NCI-H526 (cell line): ENCODE measurements at places on chromosomes 3 and 15.

DNA sequence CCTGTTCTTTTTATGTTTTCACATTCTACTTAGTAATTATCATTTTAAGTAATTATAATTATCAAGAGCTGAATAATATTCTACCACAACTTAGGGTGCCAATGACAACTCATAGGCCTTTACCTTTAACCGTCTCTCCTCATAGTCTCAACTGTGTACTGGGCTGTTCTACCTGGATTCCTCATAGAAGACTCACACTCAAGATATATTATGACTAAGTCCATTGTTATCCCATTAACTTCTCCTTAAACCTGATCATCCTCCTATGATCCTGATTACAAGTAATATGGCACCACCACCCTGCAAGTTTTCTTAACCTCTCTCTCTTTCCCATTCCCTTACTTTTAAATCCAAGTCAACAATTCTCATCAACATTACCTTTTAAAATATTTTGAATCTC lies 285.9 kb upstream of the VEPH1 start:
- no peak for DNase-seq

GRCh38 chr3:132265488-132265887 lies 51.7 kb upstream of the ACP3 start:
- no peak for DNase-seq

- DNase-seq = no peak
These were observed 40.2 kb upstream of the TLE3 start for GRCh38 chr15:70137967-70138366.

- no peak for DNase-seq
These were observed 149.4 kb upstream of the KCNMB2 start for GRCh38 chr3:178386880-178387279.

DNA sequence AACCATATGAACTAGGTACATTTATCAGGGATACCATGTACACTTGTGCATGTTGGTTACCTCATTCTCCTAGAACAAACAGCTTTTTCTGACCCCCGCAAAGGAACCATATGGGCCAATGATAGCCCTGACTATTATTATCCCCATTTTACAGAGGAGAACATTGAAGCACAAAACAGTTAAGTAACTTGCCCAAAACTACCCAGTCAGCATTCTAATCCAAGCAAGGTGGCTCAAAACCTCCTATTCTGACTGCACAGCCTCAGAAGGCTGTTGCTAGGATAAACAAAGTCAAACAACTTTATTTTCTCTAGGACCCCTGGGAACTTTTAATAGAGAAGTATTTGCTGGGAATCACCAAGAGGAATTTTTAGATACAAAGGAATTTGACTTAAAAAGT lies 36.7 kb downstream of the CFAP44 start:
- DNase-seq = no peak

DNA sequence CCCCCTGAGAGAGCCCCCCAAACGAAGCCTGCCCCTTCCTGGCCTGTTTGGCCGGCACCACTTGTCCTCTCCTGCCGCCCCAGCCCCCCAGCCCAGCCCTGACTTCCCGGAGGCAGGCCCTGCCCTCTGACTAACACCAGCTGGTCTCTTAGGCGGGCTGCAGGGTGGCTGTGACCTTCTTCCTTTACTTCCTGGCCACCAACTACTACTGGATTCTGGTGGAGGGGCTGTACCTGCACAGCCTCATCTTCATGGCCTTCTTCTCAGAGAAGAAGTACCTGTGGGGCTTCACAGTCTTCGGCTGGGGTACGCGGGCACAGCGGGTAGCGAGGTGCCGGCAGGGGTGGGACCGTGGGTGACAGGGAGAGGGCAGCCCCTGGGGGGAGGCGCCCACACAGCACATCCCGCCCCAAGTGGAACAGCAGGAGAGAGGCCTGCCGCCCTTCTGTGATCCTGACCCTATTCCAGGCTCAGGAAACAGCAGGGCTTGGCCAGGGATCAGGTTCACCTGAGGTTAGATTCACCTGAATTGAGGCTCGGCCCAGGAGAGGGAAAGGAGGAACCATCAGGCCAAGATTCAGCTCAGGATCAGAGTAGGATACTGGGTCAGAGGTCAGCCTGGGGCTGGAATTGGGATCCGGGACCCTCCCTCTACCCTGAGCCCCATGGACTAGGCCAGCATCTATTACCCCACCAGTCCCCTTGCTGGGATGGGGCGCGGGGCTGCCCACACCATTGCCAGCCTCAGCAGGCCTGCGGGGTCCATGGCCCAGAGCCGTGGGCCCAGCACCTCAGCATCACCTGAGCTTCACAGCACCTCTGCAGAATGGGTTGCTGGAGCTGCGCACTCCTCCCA lies 21.9 kb downstream of the PTH1R start:
- DNase-seq = no peak

- no peak for DNase-seq
These were observed 630 bp downstream of the KIF15 start for GRCh38 chr3:44762170-44762677.

DNA sequence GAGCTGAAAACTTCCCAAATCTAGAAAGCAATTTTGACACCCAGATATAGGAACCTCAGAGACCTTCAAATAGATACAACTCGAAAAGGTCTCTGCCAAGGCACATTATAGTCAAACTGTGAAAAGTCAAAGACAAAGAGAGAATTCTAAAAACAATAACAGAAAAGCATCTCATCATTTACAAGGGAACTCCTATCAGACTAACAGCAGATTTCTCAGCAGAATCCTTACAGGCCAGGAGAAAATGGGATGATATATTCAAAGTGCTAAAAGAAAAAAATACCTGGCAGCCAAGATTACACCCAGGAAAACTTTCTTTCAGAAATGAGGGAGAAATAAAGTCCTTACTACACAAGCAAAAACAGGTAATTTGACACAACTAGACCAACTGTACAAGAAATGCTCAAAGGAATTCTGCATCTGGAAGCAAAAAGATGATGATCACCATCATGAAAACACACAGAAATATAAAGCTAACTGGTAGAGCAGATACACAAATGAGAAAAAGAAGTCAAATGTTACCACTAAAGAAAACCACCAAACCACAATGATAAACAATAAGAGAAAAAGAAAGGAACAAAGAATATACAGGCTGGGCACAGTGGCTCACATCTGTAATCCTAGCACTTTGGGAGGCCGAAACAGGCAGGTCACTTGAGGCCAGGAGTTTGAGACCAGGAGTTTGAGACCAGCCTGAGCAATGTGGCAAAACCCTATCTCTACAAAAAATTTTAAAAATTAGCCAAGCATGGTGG lies 50.4 kb downstream of the ADAM10 start:
- no peak for DNase-seq

GRCh38 chr15:60791216-60791615 lies 312.3 kb upstream of the ICE2 start:
- DNase-seq = no peak

GRCh38 chr3:36688815-36689214 lies 75.5 kb downstream of the DCLK3 start:
- DNase-seq = no peak

DNA sequence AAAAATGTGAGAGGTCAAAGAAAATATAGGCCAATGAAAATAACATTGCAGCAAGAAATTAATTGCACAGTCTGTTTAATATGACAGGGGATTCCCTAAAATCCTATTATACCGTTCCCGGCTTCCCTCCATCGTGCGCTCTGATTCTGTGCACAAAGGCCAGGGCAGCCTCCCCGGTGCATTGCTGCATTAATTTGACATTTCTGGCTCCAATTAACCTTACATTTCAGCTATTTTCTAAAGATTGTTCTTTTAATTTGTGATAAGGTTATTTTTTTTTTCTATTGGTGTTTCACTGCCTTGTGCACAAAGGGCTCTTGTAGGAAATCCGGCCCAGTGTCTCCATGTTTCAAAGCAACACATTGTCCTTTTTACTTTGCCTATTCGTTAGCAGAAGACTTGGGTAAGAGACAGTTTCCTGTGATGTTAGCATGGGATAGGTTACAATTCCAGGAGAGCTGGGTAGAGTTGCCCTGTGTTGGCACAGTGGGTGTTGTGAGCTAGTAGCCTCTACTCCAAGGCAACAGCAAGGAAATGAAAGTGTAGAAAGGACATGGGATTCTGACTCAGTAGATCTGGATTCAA lies 257.3 kb upstream of the IGF1R start:
- DNase-seq = no peak

DNA sequence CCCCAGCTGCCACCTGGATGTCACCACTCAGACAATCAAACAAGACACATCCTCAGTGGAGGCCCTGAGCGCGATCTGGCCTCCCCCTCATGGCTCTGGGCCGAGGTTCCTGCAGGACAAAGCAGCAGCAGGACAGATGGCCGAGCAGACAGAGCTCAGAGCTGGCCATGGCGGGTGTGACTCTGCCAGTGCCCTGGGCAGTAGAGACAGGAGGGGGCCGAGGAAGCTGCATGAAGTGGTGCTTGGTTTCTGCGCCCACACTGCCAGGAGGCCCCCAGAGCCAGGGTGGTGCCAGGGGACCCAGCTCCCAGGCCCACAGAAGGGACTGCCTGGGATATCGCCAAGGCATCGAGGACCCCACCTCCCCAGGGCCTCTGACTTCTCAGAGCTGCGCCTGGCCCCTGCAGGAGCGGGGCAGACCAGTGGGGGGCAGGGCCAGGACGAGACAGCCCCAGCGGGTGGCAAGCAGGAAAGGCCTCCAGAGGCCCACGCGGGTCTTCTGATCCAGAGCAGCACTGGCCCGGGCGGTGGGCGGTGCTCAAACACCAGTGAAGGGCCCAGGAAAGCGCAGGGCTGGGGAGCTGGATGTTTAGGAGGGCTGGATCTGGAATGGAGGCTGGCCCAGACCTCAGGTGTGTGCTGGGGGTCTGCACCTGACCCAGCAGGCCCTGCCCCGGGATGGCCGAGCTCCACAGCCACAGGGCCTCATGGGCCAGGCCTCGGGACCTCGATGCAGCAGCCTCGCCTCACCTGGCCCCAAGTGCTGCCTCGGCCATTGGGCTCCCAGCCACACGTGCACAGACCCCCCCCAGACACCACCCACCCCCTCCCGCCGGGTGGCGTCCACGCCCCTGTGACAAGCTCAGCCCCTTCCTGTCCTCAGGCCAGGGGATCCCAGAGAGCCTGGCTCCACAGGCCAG lies 76.0 kb downstream of the GOLGA8G start:
- DNase-seq = no peak

GRCh38 chr15:92883163-92883875 lies 16.8 kb upstream of the CHD2 start:
- peak; percentile 13 for DNase-seq

- peak; percentile 48 for DNase-seq
These were observed 139.6 kb downstream of the RBPMS2 start for GRCh38 chr15:64635499-64636495.

DNA sequence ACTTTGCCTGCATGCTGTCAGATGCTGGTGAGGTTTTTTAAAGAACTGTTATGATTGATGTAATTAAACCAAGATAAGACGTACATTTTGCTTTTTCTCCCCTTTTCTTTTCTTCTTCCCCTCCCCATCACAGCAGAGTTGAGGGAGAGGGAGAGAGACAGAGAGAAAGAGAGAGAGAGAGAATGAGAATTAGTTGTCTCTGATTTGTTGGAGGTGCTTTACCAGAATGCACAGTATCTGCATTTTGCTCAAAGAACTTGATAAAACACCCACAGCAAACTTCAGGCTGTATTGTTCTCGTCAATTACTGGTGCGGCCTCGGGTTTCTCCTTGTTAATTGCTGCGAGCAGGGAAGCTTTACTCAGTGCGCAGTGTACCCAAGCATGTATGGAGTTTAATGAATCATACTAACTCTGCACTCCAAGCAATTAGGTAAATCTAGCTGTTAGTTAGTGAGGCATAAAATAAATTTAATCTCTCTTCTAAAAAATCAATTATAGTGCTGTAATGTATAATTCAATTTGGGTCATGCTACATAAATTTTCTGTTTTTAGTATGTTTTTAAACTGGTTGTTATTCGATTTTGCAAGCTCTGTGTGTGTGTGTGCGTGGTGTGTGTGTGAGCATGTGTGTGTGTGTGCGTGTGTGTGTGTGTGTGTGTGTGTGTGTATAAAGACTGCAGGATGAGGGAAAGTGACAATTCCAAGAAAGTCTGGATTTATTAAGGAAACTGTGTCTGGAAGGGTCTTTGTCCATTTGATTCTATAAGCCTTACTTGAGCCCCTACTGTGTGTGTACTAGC lies 273.4 kb downstream of the TLE3 start:
- DNase-seq = no peak

- DNase-seq = no peak
These were observed 222.2 kb upstream of the PDZRN3 start for GRCh38 chr3:73846951-73847350.

- peak; percentile 82 for DNase-seq
These were observed 744 bp upstream of the ALDH1A2 start for GRCh38 chr15:58066042-58066867.

- DNase-seq = no peak
These were observed 139.5 kb downstream of the TBL1XR1 start for GRCh38 chr3:177057768-177058167.

DNA sequence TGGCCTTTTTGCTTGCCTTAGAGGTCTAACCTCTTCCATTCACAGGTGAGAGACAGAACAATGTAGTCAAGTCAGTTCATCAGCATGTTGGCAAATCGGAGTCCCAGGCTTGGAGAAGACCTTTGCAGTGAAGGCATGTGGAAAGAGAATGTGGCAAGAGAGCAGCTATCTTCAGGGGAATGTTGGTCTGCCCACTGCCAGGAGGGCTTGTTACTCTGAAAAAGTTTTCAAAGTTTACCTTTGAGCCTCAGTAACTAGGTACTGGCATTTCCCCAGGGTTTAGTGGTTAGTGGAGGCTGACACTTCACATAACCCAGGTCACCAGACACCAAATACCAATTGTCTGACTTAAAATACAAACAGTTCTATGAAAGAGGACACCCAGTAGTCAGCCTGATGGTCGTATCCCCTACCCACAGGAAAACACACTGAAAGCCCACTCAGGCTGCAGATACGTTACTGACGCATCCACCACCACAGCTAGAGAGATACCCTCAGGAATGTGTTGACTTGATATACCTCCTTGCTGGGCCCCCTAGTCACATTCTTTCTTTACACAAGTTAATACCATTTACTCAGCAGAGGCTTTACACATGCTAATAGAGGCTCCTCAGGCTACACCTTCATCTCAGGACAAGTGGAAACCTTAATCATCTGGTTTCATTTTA lies 9.7 kb upstream of the ARID3B start:
- DNase-seq = no peak

DNA sequence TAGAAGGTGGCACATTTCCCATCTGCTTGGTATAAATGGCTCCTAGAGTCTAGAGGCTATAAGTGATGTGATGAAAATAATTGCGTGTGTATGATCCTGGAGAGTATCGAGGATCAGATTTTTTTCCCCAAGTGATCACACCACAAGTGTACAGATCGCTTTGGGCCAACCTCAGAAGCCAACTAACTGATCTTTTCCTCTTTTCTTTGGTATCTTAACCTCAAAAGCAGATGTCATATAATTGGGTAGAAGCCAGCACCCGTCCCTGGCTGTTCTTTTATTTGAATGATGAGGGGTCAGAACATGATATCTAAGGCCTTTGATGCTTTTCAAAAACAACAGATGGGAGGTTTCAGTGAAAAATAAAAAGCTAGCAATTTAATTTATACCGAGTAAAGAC lies 3.3 kb downstream of the P2RY14 start:
- DNase-seq = no peak

- DNase-seq = no peak
These were observed 8.3 kb downstream of the ISLR2 start for GRCh38 chr15:74138642-74139041.

DNA sequence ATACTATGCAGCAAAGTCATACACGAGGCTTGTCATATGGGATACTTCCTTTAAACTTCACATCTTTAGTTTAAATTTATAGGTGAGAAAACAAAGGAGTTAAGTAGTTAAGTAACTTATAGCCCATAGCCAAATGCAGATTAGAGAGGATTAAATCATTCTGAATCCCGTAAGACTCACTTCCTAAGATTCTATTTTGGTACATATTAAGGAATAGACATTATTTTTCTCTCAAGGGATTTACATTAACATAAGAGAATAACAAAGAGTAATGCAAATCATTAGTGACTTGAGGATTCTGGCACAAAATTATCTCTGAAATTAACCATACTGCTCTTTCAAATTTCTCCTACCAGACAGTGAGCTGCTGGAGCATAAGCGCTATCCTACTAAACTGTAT lies 747.4 kb upstream of the ARPP21 start:
- DNase-seq = no peak
